ENCODE measurements at places on chromosomes 12 and 14.

GRCh38 chr12:124616394-124617221, 49.2 kb upstream of the NCOR2 start:
- DNase-seq = no peak

- no peak for DNase-seq
Measured at GRCh38 chr12:104501115-104501514, 44.4 kb downstream of the CHST11 start.

GRCh38 chr12:95591731-95592130, 40.5 kb upstream of the USP44 start:
- no peak for DNase-seq

GRCh38 chr12:22321638-22322037, 12.9 kb downstream of the ST8SIA1 start:
- DNase-seq = no peak

DNA sequence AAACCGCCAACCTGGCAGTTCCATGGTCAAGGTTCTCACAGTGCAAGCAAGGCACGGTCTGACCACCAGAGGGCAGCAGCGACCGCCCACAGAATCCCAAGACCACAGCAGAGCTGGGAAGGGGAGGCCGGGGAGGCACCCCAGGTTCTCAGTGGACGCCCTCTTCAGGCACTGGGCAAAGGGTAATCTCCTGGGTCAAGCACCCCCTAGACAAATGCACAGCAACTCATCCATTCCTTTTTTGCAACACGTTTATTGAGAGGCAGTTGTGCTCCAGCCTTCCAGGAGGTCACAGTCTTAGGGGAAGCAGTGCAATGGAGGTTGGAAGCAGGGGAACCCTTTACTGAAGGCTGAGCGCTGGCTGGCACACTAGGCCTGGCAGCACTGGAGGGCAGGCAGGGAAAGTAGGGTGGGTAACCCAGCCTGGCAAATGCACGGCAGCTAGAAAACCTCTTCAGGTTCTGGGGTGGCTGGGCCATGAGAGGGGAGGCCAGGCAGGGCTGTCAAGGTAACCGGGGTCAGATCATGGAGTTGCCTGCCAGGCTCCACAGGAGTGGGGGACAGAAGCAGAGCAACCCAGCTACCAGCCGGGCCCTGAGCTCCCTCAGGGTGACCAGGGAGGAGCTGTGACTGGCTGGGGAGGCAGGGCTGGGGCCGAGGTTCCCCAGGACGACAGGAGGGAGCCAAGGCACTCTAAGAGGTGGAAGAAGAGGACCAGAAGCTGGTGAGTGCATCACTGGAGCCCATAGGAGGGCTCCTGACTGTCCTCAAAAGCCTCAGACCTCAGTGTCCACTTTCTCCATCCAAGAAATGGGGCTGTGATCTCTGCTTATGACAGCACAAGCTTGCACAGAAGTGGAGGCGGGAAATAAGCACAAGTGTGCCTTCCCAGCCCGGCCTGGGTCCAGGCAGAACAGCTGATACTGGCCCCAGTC, 1.8 kb upstream of the RHOF start:
- DNase-seq = peak; percentile 72

GRCh38 chr12:56420411-56420810, 28.8 kb downstream of the TIMELESS start:
- no peak for DNase-seq

DNA sequence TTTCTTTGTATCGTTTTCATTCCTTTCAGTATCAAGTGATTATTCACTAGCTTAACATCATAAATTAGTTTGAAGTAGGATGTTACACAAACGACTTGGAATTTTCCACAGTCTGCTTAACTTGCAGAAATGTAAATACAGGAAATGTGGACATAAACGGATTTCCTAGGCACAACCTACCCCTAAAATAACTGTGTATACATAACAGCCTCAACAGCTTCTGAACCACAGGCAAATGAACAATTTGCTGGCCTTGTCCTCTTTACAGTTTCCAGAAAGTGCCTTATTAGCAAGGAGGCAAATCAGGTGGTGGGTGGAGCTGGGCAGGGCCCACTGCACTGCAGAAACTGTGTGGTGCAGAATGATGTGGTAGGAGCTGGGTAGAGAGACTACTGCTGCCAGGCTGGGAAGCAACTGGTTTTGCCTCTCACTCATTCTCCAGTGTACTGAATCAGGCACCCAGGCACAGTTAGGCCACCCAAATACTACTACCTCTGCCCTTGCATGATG, 14.1 kb downstream of the DRAM1 start:
- DNase-seq = peak; percentile 41

DNA sequence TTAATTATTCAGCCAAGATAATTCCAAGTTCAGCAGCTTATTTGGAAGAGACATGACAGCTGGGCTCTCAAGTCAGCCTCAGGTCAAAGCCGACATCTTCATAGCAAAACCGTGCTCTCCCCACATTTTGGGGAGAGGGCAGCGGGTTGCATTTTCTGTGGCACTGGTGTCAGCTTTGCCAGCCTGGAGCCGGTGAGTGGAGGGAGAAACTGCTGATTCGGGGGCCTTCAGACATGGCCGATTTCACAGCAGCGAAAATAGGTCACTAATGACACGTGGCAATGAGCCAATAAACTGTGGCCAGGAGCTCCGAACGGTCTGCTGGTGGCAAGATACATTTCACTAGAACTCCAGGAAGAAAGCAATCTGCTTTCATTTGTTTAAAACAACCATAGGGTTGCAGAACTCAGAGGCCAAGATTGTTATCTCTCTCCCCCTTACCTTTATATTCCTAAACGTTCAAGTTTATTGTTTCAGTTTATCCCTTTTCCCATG, 173.2 kb downstream of the CAND1 start:
- DNase-seq = peak; percentile 62

- DNase-seq = no peak
Measured at GRCh38 chr12:124497658-124498057, 69.8 kb downstream of the NCOR2 start.

DNA sequence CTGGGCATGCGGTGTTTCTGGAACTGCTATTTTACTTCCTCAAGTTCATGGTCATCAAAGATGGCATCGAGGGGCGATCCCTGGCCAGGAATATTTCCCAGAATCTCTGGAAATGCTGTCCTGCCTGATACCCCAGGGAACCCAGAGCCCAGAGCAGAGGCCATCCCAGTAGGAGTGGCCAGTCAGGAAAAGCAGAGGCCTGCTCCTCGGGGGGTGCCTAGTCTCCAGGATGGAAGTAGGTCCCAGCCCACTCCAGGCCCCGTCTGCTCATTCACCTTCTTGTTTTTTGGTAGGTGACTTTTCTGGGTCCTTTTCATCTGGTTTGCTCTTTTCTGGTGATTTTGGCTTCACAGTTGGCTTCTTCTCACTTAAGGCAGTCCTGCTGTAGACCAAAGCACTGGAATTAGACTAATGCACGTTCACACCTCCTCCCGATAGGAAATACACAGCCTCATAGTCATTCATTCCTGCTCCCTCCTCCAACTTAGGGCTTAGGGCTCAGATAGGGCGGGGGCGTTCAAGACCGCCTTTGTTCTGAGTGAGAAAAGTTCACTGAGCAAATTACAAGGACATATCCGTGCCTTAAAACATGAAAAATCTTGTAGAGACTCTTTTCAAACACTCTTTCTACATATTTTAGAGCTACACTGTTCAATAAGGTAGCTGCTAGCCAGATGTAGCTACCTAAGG, 51.1 kb downstream of the TRAFD1 start:
- no peak for DNase-seq

GRCh38 chr14:74739293-74740030, 23.7 kb upstream of the YLPM1 start:
- DNase-seq = no peak

- DNase-seq = no peak
Measured at GRCh38 chr14:79407572-79407971, 803.7 kb downstream of the DIO2 start.

GRCh38 chr12:65511912-65512311, 233.4 kb downstream of the MSRB3 start:
- DNase-seq = no peak

GRCh38 chr12:27282754-27283153, 38.7 kb downstream of the STK38L start:
- no peak for DNase-seq

DNA sequence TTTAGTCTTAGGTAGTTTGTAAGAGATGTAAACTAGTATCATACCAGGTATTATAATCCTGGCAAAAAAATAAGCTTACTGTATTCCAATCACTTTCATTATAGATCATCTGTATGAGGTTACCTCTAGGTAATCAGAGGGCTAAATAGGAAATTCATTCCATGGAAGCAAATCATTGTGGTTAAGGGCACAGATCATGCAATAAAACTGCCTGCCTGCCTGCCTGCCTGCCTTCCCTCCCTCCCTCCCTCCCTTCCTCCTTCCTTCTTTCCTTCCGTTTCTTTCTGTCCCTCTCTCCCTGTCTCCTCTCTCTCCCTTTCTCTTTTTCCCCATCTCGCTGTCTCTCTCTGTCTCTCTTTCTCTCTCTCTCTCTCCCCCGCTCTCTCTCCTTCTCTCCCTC, 3.2 kb upstream of the CLEC9A start:
- DNase-seq = no peak

GRCh38 chr14:94646481-94646880, 34.3 kb downstream of the SERPINA3 start:
- no peak for DNase-seq

DNA sequence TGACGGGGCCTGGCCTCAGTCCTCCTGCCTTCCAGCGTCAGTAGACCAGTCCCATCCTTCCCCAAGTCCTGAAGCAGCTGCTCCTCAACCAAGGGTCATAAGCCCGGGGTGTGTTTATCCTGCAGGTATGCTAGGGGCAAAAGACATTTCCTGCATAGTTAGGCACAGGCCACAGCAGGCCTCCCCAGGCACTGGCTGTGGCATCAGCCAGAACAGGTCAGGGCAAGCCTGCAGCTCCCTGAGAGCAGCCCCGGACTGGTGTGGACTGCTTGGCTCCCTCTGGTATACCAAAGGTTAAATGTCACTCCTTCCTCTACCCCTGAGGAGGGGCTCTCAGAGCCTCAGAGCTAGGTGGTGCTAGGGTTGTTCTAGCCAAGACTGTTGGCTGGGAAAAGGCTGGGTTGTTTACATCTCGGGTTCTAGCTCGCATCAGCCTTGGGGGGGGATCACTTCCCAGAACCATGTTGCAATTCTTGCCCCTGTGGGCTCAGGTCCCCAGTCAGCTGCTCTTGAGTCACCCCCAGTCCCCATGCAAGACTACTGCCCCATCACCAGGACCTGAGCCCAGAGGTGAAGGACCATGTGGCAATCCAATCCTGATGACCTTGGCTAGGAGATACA, 2.9 kb downstream of the MMP14 start:
- DNase-seq = no peak

DNA sequence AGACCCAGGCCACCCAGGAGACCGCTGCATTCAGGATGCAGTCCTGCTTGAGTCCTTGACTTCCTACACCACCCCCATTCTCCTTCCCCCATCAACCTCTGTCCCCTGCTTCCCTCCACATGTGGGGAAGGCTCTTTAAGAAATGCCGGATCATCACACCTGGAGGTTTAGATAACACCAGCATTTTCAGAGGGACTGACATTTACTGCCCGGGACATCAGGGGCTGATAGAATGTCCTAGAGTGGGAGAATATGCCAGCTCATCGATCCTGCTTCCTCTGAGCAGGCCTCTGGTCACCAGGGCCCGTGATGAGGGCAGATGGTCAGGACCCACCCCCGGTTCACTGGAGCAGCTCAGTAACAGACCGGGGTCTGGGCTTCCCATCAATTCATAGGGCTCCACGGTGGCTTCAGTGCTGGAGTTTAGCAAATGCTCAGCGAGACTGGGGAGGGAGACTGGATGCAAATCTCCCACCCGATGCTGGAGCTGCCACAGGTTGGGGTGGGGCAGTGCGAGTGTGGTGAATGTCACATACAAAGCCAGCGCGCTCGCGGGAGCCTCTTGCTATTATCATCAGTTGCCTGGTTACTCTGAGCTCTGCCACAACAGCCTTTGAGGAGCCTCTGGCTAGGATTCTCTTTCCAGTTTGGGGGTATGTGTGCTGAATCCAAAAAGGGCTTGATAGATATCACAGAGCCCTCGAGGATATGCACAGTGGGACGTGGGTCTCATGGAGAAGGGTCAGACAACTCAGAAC, 111.6 kb downstream of the RBM19 start:
- DNase-seq = no peak

- DNase-seq = no peak
Measured at GRCh38 chr12:4386801-4387200, 7.3 kb upstream of the FGF23 start.

GRCh38 chr14:22598896-22599244, 770 bp downstream of the ABHD4 start:
- no peak for DNase-seq

GRCh38 chr12:39946361-39947280, 159.3 kb downstream of the SLC2A13 start:
- no peak for DNase-seq

GRCh38 chr14:46137786-46138185, 513.8 kb downstream of the RPL10L start:
- no peak for DNase-seq

DNA sequence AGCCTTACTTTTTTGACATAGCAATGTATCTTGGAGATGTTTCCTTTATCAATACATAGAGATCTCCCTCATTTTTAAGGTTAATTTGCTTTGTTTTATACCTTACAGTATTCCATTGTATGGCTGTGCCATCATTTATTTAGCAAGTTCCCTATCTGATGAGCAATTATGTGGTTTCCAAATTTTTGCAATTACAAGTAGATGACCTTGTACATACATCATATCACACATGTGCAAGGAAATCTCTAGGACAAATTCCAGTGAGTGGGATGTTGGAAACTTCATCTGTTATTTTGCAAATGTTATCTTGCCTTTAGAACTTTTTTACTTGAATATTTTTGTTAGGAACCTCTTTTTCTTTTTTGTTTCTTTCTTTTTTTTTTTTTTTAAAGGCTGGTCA, 49.7 kb downstream of the DRAM1 start:
- DNase-seq = no peak

- no peak for DNase-seq
Measured at GRCh38 chr12:108201808-108202207, 72.7 kb downstream of the WSCD2 start.

GRCh38 chr14:39603942-39604341, 171.7 kb upstream of the FBXO33 start:
- DNase-seq = no peak

GRCh38 chr14:51157012-51157411, 62.1 kb upstream of the TRIM9 start:
- DNase-seq = peak; percentile 40

DNA sequence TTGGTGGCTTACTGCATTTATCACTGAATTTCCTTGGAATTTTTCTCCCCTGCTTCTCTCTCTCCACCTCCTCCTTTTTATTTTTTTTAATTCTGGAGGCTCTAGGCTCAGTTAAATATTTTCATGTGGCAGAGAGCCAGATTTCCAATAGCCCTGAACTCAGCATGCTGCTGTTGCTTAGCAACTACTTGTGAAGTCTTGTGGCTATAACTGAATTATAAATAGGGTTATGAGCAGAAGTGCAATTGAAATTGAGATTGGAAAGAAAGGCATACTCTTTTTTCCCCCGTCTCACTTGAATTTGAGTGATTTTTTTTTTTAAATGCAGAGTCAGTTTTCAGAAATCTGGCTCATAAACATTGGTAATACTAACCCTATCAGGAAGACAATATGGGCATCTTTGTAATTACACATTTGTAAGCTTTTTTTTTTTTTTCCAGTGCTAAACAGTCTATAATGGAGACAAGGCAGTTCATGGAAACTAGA, 38.3 kb downstream of the ATF7IP start:
- DNase-seq = peak; percentile 72

- no peak for DNase-seq
Measured at GRCh38 chr12:107760207-107760808, 629 bp downstream of the PRDM4 start.
